ENCODE measurements at places on chromosomes 7 and 10.

DNA sequence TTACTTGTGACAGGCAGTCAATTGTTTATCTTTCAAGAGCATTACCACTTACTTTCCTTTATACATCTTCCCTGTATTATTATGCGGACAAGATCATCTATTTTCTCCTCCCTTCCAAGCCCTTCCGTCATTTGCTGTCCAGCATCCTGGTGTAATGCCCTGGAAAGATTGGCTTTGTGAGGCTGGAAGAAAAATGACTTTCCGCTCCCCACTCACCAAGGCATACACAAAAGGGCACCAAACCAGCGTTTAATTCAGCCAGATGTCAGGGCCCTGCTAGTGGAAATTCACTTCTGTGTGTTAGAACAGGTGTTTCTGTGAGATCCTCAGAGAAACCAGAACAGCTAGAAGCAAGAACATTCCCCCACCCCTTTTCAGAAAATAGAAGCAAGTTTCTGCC is 128.1 kb upstream of the NANOS1 start:
- no peak for DNase-seq

DNA sequence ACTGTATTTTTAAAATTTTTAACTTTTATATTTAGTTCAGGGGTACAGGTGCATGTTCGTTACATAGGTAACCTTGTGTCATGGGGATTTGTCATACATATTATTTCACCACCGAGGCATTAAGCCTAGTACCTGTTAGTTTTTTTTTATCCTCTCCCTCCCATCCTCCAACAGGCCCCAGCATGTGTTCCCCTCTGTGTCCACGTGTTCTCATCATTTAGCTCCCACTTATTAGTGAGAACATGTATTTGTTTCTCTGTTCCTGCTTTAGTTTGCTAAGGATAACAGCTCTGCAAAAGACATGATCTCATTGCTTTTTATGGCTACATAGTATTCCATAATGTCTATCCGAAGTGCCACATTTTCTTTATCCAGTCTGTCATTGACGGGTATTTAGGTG is 22.4 kb upstream of the ITGA8 start:
- no peak for DNase-seq

- no peak for DNase-seq
These were observed 302 bp upstream of the EN2 start for GRCh38 chr7:155457544-155458110.

- DNase-seq: no peak
These were observed 438.6 kb upstream of the MGMT start for GRCh38 chr10:129028451-129028850.

GRCh38 chr10:76255241-76255640 is 823.8 kb downstream of the LRMDA start:
- no peak for DNase-seq

- no peak for DNase-seq
These were observed 108.1 kb downstream of the CFTR start for GRCh38 chr7:117587931-117588330.

- DNase-seq: no peak
These were observed 652 bp downstream of the HMX2 start for GRCh38 chr10:123148414-123149161.

DNA sequence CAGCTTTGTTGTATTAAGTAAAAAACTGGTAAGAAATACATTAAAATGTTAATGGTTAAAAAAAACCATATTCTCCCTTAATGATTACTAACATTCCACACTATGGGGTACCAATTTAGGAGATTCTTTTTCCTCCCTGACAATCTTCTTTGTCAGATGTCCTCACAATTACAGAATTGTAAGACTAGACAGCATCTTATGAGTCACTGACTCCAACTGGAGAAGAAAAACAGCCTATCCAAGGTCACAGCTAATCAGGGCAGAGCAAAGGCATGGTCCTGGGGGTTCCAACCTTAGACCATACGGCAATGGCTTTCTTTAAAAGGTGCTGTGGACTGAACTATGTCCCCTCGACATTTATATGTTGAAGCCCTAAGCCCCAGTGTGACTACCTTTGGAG is 127.6 kb downstream of the DLG5 start:
- DNase-seq: no peak

DNA sequence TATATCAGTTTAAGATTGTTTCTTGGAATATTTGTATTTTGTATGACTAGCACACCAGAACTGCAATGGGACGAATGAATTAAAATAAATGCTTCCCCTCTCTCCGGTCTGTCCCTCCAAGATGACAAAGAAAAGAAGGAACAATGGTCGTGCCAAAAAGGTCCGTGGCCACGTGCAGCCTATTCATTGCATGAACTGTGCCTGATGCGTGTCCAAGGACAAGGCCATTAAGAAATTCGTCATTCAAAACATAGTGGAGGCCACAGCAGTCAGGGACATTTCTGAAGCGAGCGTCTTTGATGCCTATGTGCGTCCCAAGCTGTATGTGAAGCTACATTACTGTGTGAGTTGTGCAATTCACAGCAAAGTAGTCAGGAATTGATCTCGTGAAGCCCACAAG is 17.2 kb upstream of the PAPSS2 start:
- no peak for DNase-seq
